Upper lobe of right lung (tissue), 1 donor: ENCODE measurements at places on chromosomes 2 and 18.

DNA sequence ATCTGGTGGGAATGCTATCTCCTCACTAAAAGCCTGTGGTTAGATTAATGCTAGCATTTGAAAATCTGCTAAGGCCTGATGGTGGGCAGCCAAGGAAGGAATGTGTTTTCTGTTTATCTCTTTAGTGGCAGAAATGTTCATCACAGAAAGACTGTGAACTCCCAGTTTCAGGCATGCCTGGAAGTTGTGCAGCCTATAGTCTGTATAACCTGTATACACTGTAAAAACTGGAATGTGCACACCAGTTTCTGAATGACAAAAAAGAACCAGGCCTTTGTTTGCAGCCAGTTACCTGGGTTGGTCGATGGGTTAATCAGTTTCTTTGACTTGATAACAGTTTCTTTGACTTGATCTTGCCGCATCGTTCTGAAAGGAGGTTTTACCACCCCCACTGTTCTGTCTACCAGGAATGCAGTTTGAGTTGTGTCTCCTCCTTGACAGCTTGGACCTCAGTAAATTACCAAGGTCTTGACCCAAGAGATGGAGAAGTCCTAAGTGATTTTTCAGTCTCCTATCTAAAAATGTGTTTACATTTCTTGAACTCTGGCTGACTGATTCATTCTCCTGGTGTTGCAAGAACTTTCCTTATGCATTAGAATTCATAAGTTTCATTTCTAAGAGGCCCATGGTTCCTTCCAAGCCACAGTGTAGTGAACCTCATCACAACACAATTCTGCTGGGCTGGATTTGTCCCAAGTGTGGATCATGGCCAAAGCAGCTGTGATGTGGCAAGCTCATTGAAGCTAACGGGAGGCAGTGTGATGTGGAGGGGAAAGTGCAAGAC is 62.2 kb downstream of the KIAA2012 start:
- no peak for DNase-seq

- DNase-seq: no peak
Observed at GRCh38 chr2:173087793-173088496, 12.3 kb downstream of the MAP3K20 start.

GRCh38 chr2:116378786-116379185 is 1435.7 kb upstream of the DDX18 start:
- no peak for DNase-seq

GRCh38 chr2:85722519-85722918 is 28.4 kb downstream of the GNLY start:
- DNase-seq: no peak

- DNase-seq: no peak
Observed at GRCh38 chr2:96806468-96807126, 9.5 kb upstream of the CNNM3 start.

DNA sequence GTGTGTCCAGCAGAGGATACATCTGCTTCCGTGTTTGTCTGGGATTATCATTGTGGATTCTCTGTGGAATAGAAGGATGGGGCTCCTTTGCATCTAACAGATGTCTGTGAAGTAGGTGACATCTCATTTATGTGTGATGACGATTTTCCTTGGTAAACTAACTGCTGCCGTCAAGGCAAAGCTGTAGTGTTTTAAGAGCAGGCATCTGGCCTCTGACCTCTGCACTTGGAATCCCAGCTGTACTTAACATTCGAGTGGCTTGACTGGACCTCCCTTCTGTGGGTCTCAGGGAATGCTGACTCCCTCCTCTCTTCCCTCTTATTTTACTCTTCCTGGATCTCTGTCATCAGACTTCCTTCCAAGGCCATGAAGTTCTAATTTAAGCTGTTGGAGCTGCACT is 56.4 kb downstream of the DCDC2C start:
- DNase-seq: no peak

DNA sequence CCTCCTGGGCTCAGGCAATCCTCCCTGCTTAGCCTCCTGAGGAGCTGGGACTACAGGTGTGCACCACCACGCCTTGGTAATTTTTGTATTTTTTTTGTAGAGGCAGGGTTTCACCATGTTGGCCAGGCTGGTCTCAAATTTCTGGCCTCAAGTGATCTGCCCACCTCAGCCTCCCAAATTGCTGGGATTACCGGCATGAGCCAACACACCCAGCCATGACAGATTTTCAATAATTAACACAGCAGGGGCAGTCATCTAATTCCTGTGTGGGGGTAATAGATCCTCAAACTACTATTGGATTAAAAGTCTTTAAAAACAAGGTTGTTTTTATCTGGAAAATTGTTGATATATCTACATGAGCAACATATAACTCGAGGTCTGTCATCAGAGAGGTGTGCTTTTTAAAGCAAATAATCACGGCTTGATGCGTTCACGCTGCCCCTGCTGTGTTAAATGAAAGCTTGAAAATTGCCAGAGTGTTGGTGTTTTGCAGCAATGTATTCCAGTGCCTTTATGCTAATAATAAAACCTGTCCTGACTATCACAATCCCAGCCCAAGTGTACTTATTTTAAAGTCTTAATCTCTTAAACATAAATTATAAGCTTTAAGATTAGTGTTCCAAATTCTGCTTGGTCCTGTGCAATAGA is 35.6 kb upstream of the ASB1 start:
- no peak for DNase-seq

GRCh38 chr2:199777916-199778315 is 73.1 kb downstream of the FTCDNL1 start:
- DNase-seq: no peak

DNA sequence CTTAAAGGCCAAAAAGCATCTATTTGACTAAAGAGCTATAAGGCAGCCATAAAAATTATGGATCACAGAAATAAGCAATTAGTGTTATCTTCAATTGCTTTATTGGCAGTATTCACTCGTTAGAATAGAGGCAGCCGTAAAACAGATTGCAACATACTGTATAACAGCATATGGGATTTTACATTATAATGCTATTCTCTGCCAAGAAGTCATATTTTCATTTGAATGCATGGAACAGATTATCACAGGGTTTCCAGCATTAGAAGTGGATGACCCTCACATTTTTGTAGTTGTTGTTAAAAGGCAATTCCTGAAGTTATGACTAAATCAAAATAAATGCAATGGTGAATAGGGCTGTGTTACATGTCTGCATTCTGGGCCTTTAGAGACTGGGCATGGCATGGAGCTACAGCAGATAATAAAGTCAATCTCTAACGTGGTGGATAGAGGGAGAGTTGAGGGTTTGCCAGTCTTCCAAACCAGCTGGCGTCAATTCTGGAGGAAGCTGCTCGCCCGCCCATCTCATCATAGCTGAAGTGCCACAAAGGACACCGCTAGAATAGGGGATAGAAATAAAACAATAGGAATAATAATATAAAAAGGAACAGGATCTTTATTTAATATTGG is 155.4 kb upstream of the VRK2 start:
- no peak for DNase-seq

GRCh38 chr2:62506421-62506750 is 391 bp upstream of the TMEM17 start:
- no peak for DNase-seq

DNA sequence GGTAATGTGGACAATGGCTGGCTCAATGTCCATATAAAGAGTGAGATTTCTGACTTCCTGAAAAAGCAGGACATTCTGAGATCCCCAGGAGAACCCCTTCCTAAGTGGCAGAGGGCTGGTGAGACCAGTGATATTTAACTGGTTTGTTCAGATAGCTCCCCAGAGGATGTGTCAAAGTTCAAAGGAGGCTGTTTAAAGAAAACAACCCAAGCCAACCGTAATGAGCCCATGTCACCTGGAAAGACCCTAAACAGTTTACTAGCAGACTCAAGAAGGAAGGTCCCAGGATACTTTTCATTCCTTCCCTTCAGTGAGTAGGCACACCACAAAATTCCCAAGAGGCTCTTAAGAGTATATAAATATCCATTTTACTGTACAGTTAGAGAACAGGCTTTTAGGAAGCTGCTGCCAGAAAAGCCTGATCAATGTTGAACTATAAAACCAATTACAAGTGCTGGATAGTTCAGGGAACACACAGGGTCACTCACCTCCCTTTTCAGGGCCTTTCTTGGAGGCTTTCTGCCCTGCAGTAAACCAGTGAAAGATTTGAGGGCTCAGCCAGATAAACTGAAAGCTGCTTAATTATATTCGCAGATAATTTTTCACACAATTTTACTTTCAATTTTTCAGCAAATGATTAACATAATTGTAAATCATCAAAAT is 293.5 kb downstream of the ASXL3 start:
- DNase-seq: no peak

- DNase-seq: no peak
Observed at GRCh38 chr2:65957454-65957853, 477.5 kb upstream of the MEIS1 start.

DNA sequence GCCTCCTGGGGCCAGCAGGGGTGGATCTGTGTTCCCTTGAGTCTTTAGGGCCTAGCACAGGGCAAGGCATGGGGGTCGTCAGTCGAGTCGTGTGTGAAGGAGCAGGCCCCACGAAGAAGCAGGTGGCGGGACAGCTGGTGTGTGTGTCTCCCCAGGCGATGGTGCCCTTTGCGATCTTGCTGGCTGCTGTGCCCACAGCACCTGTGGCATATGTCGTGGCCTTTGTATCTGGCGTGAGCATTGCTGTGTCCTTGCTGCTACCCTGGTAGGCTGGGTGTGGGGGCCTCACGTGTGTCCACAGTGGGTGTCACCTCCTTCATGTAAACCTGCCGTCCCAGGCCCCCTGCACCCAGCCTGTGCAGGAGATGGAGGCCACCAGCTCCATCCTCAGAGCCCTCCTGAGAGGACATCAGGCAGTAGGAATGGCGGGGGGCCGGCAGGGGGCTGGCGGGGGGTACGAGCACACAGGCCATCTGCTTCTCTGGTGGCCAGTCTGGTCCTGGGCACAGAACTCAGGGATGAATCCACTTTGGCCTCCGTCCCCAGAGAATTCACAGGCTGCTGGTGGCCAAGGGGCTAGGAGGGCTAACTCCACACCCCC is 13.2 kb downstream of the MFSD2B start:
- no peak for DNase-seq

DNA sequence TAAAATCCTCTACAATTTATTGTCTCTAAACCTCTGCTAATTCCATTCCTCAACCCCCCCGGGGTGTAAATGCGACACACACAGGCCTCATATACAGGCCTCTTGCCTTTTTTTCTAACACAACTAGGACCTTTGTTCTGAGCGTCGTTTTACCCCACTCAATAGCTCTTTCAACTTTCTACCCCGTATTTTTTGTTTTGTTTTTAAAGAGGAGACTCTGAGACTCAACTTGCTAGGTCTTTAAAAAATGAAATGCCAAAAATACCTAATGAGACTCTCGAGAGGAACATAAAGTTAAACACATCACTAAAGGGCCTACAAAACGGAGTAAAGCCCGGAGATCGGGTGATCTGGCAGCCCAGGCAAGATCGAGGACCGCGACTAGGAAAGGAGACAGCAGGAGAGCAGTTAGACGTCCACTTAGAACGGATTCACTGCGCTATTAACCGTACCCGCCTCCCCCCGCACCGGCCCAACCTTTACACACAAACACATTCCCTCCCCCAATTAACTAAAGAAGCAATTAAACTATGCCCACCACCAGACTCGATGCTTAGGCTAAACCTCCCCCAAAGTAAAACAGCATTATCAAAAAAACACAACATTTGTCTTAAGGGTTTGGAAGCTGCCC is 1.7 kb downstream of the TRIP12 start:
- no peak for DNase-seq

DNA sequence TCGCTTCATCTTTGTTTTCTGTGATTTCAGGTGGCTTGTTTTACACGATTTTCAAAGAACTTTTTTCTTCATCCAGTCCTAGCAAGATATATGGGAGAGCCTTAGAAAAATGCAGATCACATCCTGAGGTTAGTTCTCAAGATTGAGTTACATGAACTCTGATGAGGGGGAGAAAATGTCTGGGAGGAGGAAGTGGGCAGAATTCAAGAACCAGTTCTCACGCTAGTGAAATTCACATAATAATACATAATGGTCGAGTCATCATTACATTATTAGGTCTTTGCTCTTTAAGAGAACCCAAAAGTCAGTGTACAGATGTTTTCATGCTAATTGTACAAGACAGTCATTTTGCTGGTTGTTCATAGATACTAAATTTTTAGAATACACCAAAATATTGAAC is 7.0 kb downstream of the TIMM21 start:
- no peak for DNase-seq

DNA sequence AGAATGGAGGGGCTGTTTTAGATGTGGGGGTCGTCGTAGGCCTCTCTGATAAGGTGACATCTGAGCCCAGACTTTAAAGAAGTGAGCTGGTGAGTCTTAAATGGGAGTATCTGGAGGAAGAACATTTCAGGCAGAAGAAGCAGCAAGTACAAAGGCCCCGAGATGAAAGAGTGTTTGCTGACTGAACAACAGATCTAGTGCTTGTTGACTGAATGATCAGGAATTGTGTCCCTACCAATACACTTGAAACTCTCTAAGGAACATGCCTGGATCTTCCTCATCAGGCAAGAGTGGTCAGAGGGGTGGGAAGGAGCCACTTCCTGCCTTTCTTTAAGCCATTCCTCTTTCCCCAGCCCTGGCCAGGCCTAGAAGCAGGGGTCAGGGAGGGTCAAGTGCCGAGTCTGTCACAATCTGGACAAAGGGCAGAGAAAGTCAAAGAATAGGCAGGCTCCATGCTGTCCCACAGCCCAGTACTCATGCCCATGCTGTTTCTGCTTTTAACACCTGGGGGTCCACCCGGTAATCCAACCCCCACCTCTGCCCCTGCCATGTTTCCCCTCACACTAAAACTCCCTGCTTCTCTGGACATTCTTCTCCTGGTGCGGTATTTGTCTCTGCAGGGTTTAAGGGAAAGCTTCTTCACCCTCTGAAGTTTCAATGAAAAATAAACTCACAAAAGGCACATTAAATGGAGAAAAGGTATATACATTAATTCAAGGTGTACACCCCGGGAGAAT is 3.0 kb upstream of the TMEM37 start:
- DNase-seq: no peak

DNA sequence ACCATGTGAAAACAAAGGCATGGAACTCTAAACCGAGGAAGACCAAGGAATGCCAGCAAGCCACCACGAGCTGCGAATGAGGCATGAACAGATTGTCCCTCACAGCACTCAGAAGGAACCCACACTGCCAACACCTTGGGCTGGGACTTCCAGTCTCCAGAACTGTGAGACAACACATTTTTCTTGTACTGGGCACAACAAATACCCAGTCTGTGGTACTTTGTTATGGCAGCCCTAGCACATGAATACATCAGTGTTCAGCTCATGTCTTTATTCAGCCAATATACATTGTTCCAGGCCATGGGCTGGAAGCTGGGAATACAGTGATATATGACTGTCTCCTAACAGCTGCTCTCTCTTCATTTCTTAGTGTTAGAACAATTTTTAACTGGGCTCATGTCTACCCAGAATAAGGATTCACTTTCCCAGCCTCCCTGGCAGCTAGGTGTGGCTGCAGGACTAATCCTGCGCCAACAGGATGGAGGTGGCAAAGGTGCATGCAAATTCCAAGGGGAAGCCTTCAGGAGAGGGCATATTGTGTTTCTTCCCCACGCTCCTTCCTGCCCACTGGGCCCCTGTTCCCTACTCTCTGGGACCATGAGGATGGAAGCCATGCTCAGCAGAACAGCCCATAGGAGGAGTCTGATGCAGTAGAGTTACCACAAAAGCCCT is 59.6 kb downstream of the STPG4 start:
- DNase-seq: no peak

DNA sequence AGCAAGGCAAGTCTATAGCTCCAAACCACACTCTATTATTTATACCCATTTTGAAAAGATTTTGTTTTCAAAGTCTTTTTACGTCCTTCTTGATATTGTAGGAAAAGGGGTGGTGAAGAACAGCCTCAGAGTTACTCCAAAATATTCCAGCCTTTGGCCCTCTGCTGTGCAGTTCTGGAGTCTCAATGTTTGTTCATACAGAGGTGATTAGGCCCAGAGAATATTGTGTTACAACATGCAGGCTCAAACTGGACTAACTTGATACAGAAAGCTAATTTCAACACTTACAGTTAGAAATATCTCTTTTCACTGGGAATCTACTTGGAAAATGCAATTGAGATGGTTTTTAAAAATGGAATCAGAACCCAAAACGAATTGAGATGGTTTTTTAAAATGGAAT is 40.4 kb upstream of the SLC25A52 start:
- no peak for DNase-seq
